Activated naive CD4-positive, alpha-beta T cell (primary cell): ENCODE measurements at places on chromosomes 3 and 15.

DNA sequence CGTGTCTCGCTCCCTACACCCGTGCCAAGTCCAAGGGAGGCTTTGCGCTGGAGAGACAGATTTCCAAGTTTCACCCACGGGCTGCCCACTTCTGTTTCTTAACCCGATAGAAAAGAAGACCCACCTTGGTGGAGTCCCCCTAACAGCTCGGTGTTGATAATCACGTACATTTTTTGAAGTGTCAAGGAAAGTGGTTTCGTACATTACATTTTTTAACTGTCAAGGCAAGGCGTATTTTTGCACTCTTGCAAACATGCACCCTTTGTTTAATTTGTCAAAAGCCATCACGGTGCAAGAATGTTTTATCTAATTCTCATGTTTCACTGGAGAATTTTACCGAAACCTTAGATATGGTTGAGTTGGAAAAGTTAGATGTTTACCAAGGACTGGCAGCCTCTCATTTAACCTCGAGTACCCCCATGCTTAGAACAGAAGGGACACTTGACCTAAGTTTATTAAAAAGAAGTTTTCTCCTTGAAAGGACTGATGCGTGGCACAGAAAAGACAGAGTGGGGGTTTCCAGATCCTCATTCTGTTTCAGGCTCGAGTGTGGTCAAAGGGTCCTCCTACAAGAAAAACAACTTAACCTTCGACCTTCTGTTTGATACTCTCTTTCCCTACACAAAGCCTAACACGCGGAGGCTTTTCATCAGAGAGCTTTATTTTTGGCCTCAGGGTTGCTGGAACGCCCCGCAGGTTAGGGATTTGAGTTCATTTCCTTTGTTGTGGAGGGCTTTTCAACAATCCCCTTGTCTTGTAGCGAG is 882 bp downstream of the GXYLT2 start:
- no peak for DNase-seq

- DNase-seq, result no peak
Observed at GRCh38 chr15:92014281-92015030, 160.9 kb downstream of the SLCO3A1 start.

GRCh38 chr3:73245459-73245858 is 184.0 kb downstream of the EBLN2 start:
- no peak for DNase-seq

GRCh38 chr3:16388850-16389441 is 123.9 kb downstream of the OXNAD1 start:
- no peak for DNase-seq

GRCh38 chr3:132016061-132017041 is 18.5 kb downstream of the CPNE4 start:
- DNase-seq, result no peak

DNA sequence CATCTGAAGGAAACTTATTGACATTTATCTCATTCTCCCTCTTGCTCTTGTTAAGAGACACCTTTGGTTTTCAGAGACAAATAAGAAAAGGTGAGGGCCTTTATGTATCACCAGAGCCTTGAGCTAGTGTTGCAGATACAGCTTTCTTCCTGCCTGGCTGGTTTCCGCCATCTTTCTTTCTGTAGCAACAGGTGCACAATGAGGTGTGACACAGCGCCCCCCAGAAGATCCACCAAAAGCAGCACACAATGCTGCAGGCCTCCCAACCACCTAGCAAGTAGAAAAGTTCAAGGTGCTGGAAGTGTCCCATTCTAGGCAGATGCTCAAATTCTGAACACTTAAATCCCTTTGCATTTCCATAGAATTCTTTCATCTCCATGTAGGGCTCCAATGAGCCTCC is 106.6 kb downstream of the FOXP1 start:
- DNase-seq, result no peak

GRCh38 chr3:191415566-191415965 is 45.4 kb upstream of the PYDC2 start:
- no peak for DNase-seq

DNA sequence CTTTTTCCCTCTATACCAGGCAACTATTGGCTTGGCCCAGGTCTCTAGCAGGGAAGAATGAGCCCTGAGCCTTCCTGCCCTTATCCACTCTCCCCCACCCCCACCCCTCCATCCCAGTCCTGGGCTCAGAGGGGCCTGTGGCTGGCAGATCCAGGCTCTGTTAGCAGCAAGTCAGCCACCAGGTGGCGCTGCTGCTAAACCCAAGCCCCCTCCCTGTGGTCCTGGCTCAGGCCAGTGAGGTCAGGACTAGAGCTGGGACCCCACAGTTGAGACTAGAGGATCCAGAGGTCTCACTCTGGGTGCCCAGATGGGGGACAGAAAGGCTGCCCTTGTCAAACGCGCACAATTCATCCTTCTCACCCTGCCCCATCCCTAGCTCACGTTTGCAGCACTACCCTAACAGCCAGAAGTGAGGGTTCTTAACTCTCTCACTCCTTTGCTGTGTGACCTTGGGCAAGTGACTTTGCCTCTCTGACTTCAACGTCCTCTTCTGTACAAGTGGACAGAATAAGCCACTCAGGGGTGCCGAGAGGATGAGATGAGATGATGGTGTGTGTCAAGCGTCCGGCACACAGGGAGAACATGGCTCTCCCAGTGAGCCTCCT is 46.8 kb upstream of the SLC6A1 start:
- DNase-seq, result peak; percentile 15

DNA sequence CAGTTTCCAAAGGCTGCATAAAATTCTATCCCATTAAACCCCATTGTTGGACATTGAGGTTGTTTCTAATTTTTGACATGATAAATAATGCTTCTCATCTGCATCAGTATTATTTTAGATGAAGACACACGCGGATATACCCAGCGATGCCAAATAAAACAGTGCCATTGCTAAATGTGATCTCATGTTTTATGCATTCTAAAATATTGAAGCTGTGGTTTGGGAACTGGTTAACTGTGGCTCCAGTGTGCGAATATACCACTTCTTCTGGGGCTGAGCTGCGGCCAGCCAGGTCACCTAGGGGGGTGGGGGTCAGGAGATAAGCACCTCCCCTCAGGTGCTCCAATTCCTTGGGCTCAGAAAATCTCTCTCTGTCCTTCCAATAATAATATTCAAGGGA is 230.0 kb downstream of the ADAMTS9 start:
- no peak for DNase-seq

- DNase-seq, result no peak
Observed at GRCh38 chr3:170111147-170111771, 70.3 kb downstream of the PHC3 start.

- DNase-seq, result no peak
Observed at GRCh38 chr3:55427739-55428138, 59.4 kb downstream of the WNT5A start.

DNA sequence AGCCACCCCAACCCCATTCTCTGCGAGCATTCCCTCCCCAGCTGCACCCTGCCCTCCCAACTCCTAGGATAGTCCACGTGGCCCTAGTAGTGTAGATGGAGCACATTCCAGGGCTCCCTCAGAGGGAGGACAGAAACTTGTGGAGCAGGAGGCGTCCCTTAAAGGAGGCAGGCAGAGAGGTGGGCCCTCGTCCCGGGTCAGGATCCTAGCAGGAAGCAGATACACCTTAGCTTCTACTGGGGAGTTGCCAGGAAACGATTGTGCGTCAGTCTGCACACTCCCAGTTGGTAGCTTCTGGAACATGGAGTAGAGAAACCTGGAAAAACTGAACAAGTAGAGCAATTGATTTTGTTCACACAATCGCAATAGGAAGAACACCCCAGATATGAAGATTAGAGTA is 43.9 kb upstream of the KLHL25 start:
- DNase-seq, result no peak
